ENCODE measurements at places on chromosomes 7 and 10.

DNA sequence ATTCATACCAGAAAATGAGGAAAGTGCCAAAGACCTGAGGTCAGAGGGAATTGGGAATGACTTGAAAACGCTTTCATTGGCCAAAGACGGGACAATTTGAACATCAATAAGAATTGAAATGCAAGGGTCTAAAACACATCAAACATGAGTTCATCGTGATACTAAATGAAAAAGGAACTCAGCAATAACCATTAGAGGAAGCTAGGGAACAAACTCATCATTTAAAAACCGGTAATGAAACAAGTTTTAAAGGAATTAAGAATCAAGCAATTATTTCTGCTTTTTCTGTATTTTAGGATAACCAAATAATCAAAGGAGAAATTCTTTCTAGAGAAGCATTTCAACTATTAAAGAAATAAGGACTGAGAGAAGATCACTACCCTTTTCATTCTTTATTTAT is 303.1 kb downstream of the ARHGAP12 start:
- no peak for DNase-seq

DNA sequence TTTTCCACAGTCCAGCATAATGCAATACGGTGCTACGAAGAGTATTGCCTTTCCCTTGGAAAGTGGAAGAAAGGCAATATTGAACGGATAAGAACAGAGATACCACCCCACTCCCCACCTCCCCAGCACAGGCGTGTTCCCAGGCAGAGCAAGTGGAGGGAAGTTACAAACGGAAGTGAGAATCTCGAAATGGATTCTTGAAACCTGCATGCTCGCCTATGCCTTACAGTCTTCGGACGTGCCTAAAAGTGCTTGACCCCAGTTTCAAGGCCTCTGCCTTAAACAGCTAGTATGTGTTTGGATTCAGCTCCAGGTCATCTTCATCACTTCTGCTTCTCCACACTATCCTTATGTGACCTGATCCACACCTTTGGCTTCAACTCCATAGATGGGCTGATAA is 35.0 kb upstream of the USP6NL start:
- DNase-seq, result no peak

DNA sequence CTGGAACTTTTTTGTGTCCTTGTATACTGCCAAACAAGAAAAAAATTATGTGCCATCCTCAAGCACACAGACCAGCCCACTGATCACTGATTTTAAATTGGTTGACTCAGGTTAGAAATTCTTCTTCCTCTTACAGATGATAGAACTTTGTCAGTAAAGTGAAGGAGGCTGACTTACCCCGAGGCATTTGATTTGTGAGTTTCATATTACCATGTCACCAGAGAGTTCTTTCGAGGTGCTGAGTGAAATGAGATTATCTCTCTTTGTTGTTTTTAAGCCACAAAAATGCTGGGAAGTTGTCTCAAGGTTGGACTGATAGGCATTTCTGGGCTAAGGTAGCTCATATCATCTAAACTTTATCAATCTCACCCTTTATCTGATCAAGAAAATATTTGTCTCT is 78.8 kb upstream of the FAM180A start:
- DNase-seq, result no peak

DNA sequence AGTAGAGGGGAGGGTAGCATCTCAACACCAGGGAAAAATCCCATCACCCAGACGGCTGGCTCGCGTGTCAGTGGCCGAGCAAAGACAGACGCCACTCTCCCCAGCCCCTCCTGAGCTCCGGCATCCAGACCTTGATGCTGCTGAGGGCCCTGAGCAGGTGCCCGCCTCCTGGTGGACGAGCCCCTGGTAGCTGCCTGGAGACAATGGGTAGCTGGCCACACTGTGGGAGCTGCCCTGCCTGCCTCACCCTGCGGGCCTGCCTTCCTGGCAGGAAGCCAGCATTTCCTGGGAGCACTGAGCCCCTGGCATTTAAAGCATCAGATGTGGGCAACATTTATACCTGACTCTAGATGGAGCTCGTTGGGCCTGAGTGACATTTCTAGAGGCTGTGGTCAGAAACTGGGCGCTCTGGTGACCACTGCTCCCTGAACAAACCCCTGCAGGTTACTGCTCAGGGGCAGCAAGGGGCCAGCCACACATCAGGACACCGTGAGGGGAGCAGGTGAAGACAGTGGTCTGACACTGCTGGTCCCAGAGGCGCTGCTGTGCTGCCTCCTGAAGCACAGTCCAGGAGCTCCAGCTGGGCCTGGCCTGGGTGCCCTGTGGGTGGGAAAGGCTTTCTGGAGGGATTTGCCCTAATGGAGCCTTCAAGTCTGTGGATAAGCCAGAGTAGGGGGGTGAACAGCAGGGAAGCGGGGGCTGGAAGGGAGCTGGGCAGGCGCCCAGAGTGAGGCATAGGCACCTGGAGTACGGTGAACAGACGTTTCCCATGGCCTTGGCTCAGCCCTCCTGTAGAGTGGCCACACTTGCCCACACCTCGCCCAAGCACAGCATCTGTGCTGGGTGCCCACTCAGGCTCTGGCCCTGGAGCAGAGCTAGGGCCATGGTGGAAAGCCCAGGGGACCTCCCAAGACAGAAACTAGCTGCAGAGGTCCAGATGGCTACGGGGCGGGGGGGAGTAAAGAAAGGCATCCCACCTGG is 138.7 kb downstream of the MAPK8 start:
- no peak for DNase-seq

DNA sequence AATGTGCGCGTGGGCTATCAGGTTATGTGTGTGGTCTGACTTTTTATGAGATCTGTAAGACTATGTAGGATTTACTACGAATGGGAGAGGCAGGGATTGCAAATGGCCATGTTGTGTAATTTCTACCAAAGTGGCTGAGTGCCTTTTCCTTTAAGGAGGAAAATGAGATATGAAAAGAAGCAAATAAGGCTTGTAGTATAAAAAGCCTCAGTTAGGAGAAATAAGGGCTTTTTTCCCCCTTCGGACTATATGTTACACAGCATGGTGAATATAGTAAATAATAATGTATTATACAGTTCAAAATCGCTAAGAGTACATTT is 447 bp upstream of the GPAM start:
- DNase-seq, result no peak

DNA sequence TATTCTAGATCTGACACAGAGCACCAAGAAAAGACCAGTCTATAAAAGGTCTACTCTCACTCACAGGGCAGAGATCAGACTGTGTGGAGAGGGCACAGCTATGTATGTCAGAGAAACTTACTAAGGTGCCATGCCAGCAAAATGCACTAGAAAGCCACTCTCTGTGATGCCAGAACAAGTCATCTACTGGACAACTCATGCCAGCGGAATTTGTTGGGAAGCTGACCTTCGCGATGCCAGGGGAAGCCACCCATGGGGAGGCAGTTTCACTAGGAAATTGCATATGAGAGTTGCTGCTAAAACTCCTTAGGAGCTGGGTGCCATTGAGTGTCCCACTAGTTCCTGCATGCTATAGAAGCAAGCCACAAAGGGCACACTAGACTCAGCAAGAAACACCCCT is 58.5 kb downstream of the MICU1 start:
- no peak for DNase-seq

DNA sequence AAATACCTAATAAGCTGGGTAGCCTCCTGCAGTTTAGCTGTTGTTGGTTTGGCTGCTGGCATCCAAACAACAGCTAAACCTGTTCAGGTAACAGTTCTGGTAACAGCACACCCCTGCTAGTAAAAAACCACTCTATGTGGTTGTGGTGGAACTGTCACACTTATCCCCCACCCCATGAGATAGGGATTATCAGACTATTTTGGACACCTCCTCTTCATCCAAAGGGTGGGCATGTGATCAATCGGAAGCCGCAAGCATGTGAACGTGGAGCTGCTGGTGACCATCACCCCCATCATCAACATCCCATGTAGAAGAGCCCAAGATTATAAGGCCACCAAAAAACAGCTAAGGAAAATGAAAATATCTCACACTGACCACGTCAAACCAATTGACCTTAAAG is 2.5 kb downstream of the MTPAP start:
- DNase-seq, result no peak

DNA sequence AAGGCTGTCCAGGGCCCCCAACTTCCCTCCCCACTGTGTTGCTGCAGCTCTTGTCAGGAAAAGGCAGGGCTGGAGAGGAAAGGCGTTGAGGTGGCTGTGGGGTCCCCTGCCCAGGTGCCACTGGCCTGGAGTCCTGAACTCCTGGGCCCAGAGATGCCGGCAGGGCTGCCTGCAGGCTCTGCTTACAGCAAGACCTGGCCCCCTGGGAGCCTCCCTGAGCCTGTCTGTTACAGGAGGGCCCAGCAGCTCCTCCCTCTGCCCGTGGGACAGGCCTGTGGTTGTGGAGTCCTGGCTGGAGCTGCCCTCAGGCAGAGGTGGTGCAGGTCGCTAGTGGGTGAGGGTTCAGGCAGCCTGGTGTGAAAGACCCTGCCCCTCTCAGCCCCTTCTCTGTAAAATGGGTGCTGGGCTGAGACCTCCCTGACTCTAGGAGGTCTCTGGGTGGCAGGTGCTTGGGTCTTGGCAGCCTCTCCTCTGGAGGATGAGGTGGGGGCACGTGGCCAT is 9.9 kb downstream of the ANTXRL start:
- no peak for DNase-seq

DNA sequence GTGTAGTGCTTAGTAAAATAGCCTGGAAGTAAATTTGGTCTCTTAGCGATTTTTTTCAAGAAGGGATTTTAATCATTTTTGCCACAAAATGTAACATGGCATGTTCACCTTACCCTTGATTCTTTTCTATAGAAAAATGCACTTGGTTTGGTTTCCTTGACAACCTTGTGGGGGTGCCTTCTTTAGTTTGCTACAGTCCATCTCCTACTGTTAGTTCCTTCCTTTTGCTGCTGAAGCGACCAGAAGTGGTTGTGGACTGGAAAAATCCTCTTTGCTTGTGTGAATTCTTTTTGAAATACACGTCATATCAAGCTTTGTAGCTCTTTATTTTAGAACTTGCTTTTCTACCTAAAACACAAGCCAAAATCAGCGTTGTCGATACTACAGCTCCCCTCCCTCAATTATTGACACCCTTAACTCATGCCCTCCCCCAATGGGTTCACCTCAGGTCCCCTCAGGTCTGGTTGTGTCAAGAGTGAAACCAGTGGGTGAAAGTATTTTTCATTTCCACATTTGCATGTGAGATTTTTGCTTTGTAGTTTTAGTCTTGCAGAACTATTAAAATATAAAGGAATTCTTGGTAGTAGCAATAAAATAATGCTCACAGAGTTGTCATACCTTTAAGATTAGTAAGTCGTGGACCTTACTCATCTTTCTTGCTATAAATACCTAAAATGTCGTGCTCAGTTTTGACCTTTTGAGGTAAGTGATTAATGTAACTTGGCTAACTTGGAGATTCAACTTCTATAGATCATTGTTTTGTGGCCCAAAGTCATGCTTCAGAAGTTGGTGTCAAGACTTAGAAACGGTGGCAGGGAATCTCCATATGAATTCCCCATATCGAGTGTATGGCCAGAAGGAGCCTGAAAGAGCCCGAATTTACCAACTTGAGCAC is 1.5 kb downstream of the ACTR3B start:
- DNase-seq, result no peak

DNA sequence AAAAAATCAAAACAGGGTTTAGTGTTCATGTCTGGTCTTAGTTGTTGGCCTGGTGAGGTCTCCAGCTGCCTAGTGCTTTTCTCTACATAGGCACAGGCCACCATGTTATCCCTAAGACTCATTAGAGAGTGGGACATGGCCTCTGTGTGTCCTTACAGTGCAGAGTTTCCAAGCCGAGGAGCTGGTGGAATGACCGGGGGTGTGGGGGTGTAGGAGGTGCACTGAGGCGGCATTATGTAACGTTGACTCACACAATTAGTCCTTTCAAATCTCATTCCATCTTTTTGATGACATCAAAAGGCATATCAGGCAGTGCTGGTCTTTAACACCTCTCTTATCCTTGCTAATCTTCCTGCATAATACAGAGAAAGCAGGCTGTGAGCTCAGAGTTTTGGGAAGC is 71.3 kb downstream of the MTPN start:
- DNase-seq, result no peak

DNA sequence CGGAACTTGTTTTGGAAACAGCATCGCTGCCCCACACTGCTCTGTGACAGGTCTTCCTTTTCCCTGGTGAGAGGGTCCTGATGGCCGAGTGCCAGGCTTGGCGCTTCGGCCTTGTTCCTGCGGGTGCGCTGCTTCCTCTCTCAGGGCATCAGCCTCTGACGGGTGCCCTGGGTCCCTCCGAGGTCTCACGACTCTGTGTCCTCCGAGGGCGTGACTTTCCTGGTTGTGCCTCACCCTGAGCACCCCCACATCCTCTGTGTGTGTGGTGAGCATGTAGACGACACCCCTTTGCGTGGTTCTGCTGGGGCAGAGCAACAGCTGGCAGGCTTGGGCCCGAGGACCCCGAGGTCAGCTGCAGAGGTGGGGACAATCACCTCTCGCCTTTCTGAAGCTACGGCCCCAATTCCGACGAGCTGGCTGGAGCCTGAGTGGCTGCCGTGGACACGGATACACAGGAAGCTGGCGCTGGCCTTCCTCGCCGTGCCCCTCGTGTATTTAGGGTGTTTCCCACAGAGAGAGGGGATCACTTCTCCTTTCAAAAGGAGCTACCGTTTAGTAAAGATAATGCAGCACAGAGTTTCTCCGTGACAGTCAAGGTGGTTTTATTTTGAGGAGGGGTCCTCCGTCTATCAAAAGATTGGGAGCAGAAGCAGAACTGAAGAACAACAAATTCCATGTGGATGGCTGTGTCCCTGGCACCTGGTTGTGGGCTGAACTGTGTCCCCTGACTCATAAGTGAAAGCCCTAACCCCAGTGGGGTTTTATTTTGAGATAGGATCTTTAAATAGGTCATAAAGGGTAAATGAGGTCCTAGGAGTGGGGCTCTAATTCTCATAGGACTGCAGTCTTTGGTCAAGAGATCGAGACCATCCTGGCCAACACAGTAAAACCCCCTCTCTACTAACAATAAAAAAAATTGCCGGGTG is 36.2 kb upstream of the PITRM1 start:
- DNase-seq, result no peak

- DNase-seq, result no peak
Measured at GRCh38 chr7:85392789-85393188, 205.9 kb upstream of the SEMA3D start.

- DNase-seq, result no peak
Measured at GRCh38 chr7:73971704-73972341, 56.1 kb upstream of the ELN start.

GRCh38 chr10:59271160-59271559 is 91.2 kb downstream of the FAM13C start:
- DNase-seq, result no peak

GRCh38 chr7:84536271-84536870 is 341.8 kb upstream of the SEMA3A start:
- DNase-seq, result no peak

DNA sequence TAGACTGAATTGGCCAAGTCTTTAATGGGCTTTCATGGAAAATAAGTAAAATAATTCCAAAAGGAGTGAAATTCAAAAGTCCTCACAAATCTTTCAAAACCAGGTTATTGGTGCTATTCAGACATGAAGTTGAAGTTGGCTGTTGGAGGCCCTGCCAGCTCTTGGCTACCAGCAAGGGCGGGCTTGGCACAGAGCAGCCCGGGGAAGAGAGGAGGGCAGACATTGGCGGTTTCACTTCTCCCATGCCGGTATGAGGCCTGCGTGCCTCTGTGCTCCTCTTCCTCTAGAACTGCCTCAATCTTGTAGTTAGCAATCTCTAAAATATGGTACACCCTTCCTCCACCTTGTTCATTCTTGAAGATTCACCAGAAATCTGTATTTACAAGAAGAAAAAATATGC is 16.4 kb upstream of the NPS start:
- DNase-seq, result no peak

All from NCI-H1048 (cell line).